ENCODE measurements at places on chromosomes 2 and 18.

- no peak for DNase-seq
Measured at GRCh38 chr2:224517963-224518362, 67.2 kb downstream of the CUL3 start.

DNA sequence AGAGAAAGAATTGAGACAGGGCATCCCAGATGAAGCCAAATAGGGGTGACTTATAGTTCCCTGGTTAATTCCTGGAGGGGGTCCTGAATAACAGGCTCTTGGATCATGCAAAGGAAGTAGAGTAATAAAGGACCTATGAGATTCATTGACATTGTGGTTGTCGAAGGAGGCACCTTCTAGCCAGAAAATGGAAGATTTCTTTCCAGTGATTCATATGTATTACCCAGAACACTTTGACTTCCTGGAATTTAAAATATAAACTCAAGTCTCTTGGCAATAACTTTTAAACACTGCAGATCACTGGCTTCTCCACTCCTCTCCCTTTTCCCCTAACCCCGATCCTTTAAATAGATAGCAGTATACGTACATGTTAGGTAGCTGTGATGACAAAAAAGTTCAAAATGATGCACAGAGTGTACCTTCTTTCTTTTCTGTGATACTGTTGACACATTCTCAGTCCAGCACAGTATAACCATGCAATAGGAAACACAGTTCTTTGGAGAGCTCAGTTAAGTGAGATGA lies 211.8 kb downstream of the LTBP1 start:
- no peak for DNase-seq

GRCh38 chr18:79944126-79944731 lies 7.2 kb downstream of the SLC66A2 start:
- no peak for DNase-seq

- no peak for DNase-seq
Measured at GRCh38 chr2:202038471-202039277, 5.0 kb downstream of the FZD7 start.

- no peak for DNase-seq
Measured at GRCh38 chr2:177574356-177574755, 181.8 kb downstream of the AGPS start.

DNA sequence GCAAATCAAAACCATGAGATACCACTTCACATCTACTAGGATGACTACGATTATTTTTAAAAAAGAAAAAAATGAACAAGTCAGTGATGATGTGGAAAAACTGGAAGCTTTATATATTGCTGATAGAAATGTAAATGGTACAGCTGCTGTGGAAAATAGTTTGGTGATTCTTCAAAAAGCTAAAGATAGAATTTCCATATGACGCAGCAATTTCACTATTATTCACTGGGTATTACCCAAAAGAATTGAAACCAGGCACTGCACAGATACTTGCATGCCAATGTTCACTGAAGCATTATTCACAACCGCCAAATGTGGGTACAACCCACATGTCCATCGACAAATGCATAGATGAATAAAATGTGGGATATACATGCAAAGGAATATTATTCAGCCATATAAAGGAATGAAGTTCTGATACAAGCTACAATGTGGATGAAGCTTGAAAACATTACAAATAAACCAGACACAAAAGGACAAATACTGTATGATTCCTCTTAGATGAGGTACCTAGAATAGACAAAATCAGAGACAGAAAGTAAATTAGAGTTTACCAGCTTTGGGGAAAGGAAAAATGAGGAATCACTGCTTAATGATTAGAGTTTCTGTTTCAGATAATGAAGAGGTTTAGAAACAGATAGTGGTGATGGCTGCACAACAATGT lies 11.1 kb downstream of the RTTN start:
- no peak for DNase-seq

DNA sequence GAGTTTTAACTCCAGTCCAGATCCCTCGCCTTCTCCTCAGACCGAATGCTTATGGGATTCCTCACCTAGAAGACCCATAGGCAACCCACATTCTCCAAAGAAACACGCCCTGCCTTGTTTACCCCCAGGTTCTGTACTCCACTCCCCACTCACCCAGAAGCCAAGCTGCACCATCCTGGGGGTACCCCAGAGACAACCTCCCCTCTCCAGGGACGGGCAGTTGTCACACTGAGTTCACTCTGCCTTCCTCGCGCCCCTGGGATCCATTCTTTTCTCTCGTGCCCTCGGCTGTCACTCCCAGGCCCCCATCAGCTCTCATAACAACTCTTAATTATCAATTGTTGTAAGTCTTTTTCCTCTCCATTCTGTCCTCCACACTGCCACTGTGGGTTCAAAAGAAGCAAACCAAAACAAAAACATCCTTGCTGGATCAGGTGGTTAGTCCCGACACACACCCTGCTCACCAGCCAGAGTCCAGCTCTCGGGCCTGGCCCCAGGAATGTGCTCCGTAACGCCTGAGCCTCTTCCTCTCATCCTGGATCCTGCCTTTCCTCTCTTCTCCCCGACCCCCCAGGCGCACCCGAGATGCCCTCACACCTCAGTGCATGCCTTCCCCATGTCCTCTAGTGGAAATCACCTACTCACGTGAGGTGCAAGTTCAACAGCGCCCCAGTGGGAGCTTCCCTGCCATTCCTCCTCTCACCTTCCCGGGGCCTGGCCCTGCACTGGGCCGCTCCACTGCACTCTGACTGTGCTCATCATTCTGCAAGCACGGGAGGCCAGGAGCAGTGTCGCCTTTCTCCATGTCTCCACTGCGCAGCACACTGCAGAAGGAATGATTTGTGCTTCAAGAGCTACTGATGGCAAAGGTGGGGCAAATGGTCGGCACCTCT lies 20.7 kb downstream of the COX7A2L start:
- DNase-seq: no peak

GRCh38 chr2:172287605-172288315 lies 139.6 kb upstream of the ITGA6 start:
- no peak for DNase-seq

GRCh38 chr18:44502790-44503189 lies 177.9 kb upstream of the SETBP1 start:
- no peak for DNase-seq

DNA sequence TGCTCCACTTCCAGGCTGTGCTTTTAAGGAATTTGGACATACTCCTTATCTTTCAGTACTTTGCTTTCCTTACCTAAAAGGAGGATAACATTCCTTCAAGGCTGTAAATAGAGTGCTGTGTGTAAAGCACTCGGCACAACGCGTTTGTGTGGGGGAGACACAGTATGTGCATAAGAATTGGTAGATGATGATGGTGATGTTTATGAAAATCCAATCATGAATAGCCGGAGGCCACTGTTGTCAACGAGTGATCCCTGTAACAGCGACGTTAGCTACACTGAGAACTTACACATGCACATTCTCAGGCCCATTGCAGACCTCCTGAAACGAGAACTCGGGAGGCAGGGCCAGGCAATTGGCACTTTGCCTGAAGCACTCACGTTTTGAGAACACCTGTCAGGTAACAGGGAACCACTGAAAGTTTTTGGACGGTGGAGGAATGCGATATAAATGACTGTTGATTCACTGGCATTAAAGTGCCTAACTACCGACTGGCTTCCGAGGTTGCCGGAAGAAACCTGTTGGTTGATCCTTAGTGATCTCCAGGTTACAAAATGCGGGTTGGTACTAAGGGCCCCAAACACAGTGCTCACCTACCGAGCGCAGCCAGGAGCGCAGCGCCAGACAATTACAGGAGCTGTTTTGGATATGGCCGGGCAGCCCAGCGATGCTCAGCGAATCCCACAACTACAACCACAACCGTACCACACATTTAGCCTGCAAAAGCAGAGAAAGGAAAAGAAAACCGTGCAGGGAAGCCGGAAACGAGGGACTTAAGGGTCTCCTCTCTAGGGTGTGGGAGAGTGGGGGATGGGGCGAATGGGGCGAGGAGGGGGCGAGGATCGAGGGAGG lies 1.0 kb upstream of the MAP4K4 start:
- DNase-seq: no peak

DNA sequence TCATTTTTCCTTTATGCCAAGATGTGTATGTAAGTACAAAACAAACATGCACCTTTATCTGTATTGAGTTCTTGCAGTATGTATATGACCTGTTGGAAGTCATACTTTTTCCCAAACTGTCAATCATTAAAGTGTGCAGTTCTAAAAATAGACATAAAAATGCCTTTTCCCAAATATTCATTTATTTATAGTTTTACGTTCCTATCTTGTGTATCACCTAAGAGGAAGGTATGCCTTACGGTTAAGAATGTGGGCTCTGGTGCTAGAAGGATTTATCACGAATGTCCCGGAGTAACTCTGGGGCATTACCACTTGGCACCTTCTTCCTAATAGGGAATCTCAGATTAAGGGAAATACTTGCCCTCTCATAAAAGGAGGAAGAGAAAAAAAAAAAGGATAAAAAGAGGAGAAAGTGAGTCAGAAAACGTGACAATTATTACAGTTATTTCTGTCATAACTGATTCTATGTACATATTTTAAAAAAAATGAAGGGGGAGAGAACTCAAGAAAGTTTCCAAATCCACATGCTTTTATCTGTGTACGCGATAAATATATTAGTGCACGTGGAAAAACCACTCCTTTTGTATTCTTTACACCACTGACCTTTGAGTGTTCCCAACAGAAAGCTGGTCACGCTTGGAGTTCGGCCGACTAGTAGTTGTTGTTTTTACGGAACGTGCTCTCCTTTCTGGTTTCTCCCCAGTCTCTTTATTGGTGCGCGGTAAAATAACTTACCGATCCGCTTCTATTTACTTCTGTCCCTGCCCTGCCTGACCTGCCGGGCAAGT lies 721 bp downstream of the MCEE start:
- DNase-seq: no peak

- no peak for DNase-seq
Measured at GRCh38 chr2:172409042-172409441, 18.3 kb upstream of the ITGA6 start.

DNA sequence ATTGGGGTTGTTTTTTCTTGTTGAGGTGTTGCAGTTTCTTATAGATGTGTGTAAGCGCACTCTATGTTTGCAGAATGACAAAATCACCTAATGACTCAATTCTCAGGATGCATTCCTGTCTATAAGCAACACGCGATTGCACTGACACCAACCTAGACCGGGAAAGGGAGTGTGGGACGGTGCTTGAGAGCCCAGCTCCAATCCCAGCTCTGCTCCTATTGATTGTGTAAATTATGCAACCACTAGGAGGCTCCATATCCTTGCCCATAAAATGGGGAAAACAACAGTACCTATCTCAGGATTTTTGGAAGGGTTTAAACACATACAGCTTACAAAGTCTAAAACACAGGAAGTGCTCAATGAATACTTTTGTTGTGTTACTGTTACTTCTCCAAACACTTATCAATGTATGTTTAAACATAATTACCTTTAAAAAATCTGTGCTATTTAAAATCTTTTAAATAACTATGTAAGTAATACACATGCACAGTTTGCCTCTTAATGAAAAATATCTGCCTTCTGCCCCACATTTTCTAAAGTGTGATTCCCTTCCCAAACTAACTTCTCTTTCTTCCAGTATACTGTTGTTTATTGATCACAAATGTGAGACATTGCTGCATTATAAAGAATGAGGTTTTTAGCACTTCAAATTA lies 132.5 kb downstream of the SPHKAP start:
- no peak for DNase-seq

DNA sequence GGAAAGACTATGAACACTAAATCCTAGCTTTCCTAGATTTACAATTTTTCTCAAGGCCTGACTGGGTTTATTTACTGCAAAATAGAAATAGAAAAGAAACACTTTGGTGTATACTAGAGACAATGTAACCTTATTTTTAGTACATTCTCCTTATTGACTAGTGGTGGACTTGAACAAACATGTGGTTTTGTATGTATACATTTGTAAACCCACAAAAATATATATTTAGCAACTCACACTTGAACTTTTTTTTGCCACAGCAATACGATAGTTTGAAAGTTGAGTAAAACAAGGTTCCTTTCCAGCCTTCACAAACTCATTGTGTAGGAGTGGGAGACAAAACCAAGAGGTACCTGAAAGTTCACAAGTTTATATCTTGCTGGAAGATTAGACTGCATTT lies 1633.4 kb upstream of the LRRTM1 start:
- DNase-seq: no peak

DNA sequence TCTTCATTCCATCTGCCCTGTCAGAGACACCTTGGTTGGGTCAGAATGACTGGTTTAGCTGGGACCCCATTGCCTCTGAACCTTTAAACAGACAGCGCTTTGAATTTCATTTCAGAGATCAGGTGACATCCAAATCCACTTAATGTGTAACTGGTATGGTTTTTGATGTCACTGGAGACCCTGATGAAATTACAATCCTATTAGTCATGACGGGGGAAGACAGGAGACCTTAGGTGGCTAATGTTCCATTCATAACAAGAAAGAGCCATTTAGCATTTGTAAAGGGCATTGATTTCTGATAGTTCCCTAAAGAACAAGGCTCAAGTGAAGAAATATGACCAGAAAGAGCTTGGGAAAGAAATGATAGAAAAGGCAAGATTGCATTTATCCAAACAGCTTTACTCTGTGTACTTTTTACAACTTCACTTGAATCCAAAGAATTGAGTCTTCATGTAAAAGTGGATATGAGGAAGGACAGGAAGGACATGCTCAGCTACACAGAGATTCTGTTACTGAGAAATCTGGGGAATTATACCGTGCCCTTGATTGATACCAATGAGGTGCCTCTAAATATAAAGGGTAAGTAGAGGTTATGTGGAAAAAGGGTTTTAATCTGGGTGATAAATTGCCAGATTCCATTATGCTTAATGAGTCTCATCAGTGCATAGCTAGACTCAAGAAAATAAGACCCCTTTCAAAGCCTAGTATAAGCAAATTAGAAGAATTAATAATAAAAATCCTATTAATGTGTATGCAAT lies 198.2 kb downstream of the NCKAP5 start:
- no peak for DNase-seq

DNA sequence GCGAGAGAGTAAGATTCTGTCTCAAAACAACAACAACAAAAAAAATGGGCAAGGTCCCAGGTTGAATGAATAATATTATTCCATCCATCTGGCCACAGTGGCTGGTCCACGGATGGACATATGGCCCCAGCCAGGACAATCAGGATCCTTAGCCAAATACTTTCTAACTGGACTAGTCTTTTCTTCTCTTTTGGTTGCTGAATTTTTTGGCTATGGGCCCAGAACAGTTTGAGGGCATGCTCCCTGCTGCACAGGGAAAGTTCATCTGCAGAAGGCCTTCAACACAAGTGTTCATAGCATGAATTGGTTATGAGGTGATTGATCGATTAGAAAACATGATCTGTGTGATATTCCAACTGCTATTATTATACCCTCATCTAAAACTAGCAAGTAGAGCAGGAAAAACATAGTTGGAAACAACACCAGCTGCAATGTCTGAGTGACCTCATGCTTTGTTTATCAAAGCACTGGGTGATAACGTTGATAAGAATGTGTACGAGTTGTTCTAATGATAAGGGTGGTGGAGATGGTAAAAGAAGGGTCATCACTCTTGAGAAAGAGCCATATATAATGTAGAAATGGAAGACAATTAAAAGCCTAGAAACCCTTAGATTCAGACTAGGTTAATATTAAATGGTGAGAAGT lies 47.8 kb upstream of the RNF103 start:
- no peak for DNase-seq

DNA sequence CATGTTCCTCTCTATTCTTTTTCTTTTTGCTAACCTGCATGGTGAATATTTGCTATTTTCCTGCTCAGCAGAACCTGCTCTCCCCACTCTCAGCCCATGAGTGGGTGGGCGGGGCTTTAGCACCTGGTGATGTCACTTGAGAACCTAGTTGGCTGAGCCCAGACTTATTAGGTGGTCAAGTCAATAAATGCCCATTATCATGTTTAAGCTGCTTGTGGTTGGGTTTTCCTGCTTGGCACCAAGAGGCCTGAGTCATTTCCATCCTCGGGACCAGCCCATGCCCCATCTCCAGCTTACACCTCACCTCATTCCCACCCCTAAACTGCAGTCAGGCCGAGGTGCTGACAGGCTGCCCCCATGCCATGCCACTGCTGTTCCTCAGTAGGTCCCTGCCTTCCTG lies 226.6 kb downstream of the ANKRD30B start:
- no peak for DNase-seq
